ENCODE measurements at places on chromosomes 6 and 20. TPM values are rescaled to one million over a fixed set of nuclear protein-coding genes. Genes with fewer than 3 reads are reported as not detected.

Gene HTR1B
- not detected for total RNA-seq

- no peaks in the 10 kb centered on the region for H3K36me3 ChIP-seq
- DNase-seq: no peak
- H3K4me1 ChIP-seq: no peaks in the 10 kb centered on the region
Observed at GRCh38 chr6:168301648-168302398, 17.8 kb downstream of the DACT2 start.

Gene AARS2
- total RNA-seq: 16.7 TPM

Gene TCP11
- not detected for total RNA-seq

DNA sequence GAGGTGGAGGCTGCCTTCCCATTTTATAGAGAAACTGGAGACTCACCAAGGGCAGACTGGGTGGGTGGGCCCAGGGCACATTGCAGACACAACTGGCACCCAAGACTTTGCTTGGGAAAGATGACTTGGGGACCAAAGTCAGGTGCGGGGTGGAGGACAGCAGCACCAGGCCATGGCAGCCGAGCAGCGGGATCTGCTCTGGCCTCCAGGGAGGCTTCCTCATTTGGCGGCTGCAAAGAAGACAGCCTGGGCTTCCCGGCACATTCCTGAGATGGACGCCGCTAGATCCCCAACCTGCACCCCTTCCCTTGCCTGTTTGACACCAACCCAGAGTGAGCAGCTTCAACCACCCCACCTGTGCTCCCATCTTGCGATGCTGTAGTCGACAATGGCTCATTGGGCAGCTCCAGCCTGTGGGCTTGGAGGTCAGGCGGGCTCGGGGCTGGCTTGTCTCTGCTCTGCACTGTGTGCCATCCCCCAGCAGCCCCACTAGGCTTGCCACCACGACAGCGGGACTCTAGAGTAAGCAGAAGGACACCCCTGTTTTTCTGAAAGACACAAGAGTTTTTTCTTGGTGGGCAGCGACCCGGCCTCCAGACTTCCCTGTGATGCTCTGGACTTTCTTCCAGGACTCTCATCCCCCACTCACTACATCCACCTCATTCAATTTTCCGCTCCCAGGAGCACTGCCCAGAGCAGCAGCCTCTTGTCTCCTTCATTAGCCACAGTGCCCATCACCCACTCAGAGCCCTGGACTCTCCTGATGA, 184.9 kb upstream of the CST7 start:
- no peak overlapping the region for H3K27ac ChIP-seq
- no peaks in the 10 kb centered on the region for H3K27me3 ChIP-seq
- DNase-seq: no peak
- no peaks in the 10 kb centered on the region for H3K36me3 ChIP-seq

DNA sequence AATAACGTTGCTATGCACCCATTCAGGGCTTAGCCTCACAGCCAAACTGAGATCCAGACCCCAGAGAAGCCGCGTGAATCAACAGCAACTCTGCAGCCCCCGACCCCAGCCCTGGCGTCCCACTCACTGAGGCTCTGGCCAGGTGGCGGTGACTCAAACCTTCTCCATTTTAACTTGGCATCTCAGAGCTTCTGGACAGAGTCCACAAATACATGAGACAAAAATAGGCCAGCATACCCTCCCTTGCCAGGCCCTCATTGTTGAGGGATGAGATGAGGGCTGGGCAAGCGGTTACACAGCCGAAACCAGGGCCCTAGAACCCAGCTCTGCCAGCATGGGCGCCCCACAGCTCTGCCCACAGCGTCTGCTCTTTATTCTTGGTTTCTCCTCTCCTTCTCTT, 118.4 kb downstream of the MYLK4 start:
- no peaks in the 10 kb centered on the region for H3K27me3 ChIP-seq
- DNase-seq: no peak
- no peak overlapping the region for H3K4me3 ChIP-seq
- peaks cover 9% of the 10 kb centered on the region for H3K4me1 ChIP-seq

GRCh38 chr6:15239616-15240364, 6.1 kb upstream of the JARID2 start:
- DNase-seq: no peak
- peaks cover 12% of the 10 kb centered on the region for H3K27me3 ChIP-seq
- no peak overlapping the region for H3K4me3 ChIP-seq
- peaks cover 2% of the 10 kb centered on the region for H3K4me1 ChIP-seq

DNA sequence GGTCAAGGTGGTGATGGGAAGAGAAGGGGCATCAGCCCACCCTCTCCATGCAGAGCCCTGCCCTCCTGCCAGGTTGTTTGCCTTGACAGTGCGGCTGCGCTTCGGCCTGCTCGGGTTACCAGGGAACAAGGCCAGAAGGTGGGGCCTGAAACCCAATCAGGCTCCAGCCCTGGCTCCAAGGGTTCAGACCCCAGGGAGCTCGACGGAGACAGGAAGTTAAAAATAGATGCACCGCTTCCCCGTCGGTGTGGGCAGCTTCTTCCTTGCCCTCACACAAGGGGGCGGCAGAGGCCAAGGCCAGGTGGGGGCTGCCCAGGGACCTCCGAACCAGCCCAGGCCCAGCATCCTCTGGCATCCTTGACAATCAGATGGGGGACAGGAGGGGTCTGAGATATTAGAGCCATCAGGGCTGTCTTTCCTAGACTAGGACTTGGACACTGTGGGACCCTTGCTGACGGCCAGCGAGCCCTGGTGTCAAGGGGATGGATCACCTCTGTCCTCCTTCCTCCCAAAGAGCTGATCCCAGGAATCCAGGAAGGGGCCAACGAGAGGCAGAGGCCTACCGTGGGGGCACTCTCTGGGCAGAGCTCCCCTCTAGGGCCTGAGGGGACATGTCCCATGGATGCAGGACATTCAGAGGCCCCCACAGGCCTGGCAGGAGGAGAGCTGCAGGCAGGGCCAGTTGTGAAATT, 65.2 kb downstream of the RIPOR3 start:
- no peak for DNase-seq
- H3K36me3 ChIP-seq: no peaks in the 10 kb centered on the region
- H3K4me3 ChIP-seq: no peak overlapping the region

DNA sequence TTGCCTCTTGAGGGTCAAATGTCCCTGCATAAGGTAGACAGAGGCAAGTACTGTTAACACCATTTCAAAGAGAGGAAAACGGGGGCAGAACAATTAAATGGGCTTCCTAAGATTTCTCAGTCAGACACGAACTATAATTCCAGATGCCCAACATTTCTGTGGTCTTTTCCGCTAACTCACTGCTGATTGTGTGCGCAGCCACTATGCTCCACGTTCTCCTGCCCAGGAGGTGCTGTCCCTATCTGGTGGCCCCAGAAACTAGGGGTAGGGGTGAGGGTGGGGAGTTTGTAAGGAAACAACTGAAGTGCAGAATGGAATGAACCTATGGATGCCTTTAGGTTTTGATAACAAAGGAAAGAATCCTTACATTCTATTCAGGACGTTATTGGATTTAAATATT, 86.1 kb upstream of the BACH2 start:
- H3K27ac ChIP-seq: no peak overlapping the region
- no peaks in the 10 kb centered on the region for H3K27me3 ChIP-seq
- peaks cover 4% of the 10 kb centered on the region for H3K4me1 ChIP-seq
- H3K36me3 ChIP-seq: no peaks in the 10 kb centered on the region

DNA sequence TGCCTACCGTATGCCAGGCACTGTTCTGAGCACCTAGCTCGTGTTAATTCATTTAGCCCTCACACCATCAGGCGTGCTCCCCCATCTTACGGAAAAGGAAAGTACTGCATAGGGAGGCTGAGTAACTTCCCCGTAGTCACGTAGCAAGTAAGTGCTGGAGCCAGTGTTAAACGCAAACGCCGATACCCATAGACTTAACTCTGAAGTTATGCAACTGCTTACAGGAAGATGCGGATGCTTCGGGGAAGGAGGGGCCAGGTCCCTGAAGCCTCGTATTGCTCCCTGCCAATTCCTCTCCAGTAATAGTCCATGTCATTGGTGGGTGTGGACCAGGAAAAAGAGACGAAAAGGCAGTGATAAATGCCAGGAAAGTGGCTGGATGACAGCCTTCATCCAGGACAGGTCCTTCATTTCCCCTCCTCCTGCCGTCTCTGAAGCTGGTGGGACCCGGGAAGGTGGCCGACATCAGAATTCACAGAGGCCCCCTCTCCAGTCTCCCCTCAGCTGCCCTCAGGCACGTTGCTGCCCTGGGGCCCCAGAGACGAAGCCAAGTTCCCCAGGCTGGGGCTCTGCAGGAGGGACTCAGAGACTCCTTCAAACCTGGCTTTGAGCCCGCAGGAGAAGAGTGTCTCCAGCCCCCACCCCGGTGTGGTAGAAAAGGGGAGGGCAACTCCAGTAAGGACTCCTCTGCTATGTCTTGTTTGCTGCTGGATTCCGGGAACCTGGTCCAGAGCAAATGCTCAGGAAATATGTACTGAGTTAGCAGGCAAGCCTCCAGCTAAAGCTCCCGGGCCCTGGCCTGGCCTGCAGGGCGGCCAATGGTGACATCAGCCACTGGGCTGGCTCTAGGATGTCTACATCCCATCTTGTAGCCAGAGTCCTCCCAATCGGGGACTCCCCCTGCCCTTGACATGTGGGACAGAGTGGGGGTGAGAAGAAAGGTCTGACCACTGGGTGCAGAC, 37.8 kb downstream of the RAB44 start:
- no peaks in the 10 kb centered on the region for H3K4me1 ChIP-seq
- H3K4me3 ChIP-seq: no peak overlapping the region
- H3K27me3 ChIP-seq: no peaks in the 10 kb centered on the region
- H3K27ac ChIP-seq: no peak overlapping the region
- peak; percentile 10 for DNase-seq

Gene IMPG1
- total RNA-seq: not detected

DNA sequence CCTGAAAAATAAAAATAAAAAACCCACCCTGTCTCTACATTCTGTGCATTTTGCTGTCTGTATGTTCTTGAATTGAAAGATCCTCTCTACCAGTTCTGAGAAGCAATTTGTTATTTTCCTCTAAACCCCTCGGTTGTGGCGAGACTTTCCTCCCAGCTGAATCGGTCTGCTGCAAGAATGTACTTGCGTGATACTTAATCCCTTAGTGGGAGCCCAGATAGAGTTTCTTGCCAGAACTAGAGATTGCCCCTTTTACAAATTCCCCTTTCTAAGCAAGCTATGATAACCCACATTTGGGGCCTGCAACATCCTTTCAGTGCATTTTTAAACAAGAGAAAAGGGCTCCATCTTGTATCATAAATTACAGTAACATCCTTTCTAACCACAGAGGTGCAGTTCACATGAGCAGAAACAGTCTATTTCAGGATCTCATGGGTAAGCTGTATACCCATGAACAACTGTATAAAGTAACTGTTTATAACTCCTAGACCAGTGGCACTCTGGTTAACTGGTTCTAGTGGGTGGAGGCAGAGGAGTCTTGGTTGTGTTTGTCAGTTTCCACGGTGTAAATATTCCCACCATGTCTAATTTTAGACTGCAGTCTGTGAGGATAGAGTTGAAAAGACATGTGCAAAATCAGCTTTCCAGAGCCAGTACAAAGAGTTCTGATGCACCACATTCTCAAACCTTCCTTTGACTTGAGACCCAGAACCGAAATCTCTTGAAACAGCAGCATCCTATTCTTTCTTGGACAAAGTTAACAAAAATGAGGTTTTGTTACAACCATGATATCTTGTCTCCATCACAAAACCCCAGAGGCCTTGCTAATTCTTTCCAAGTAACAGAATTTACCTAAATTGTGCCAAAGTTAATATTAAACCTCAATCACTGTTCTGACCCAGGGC, 113.1 kb upstream of the ZNF217 start:
- H3K27me3 ChIP-seq: no peaks in the 10 kb centered on the region
- DNase-seq: peak; percentile 41
- no peaks in the 10 kb centered on the region for H3K36me3 ChIP-seq
- H3K4me1 ChIP-seq: peaks cover 32% of the 10 kb centered on the region

DNA sequence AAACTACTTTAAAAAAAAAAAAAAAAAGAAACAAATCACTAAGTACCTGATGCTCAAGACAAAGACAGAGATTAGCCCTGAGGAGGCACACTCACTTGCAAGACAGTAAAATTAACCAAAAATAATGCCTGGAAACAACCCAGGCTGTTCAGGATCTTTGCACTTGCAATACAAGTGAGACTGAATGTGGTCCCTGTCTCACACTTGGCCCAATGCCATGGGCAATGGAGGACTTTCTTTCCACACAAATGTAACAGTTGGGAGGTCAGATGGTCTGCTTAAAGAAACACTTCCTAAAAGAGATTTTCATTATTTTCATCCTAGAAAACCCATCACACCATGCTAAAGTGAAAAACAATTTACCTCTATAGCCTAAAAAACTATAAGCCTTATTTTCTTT, 16.2 kb downstream of the STAU1 start:
- DNase-seq: no peak
- peaks cover 16% of the 10 kb centered on the region for H3K4me1 ChIP-seq
- no peak overlapping the region for H3K27ac ChIP-seq
- peaks cover 3% of the 10 kb centered on the region for H3K36me3 ChIP-seq
- no peaks in the 10 kb centered on the region for H3K27me3 ChIP-seq

GRCh38 chr6:5004373-5005037, 668 bp upstream of the RPP40 start:
- H3K27me3 ChIP-seq: no peaks in the 10 kb centered on the region
- peak overlapping the region; percentile 81 for H3K4me3 ChIP-seq
- DNase-seq: no peak
- no peaks in the 10 kb centered on the region for H3K36me3 ChIP-seq

- H3K27me3 ChIP-seq: peaks cover 32% of the 10 kb centered on the region
- no peak overlapping the region for H3K27ac ChIP-seq
- peaks cover 13% of the 10 kb centered on the region for H3K4me1 ChIP-seq
Observed at GRCh38 chr6:169965657-169966311, 214.4 kb downstream of the ERMARD start.

- H3K4me1 ChIP-seq: no peaks in the 10 kb centered on the region
- H3K27me3 ChIP-seq: no peaks in the 10 kb centered on the region
- H3K27ac ChIP-seq: no peak overlapping the region
- H3K4me3 ChIP-seq: no peak overlapping the region
- peaks cover 35% of the 10 kb centered on the region for H3K36me3 ChIP-seq
- no peak for DNase-seq
Observed at GRCh38 chr6:15504040-15504495, 158.8 kb downstream of the DTNBP1 start.

Gene SRSF12
- total RNA-seq: not detected

Gene APCDD1L
- not detected for total RNA-seq

GRCh38 chr6:3751730-3752530, 417 bp upstream of the PXDC1 start:
- H3K36me3 ChIP-seq: no peaks in the 10 kb centered on the region
- DNase-seq: peak; percentile 44
- H3K27ac ChIP-seq: no peak overlapping the region
- peaks cover 58% of the 10 kb centered on the region for H3K27me3 ChIP-seq
- peak overlapping the region; percentile 31 for H3K4me3 ChIP-seq

DNA sequence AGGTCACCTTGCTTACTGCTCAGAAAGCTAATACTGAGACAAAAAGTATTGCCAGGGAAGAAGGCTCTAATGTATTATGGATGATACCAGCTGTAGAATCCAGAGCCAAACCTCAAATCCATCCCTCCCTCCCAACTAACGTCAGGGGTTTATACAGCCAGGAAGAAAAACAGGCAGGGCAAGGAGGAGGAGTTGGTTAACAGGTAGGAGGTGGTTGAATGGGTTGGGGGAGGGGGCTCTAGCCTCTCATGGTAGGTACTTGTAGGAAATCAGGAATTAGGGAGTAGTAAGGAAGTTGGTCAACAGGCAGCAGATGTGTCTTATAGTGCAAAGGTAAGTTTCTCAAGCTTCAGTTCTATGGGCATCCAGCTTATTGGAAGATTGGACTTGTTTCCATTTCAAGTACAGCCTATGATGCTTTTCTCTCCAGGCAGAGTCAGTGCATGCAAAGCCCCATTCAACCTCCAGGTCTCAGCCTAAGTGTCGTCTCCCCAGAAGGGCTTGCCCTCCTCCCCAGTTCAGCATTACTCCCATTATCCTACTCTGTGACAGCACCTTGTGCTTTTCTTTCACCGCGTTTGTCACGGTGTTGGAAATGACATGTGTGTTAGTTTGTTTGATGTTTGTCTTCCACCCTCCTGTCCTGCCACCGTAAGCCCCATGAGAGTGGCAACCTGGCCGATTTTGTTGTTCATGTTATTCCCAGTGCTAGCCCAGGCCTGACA, 38.1 kb downstream of the PNLDC1 start:
- no peak overlapping the region for H3K27ac ChIP-seq
- H3K4me1 ChIP-seq: peaks cover 24% of the 10 kb centered on the region
- H3K4me3 ChIP-seq: no peak overlapping the region
- peaks cover 3% of the 10 kb centered on the region for H3K27me3 ChIP-seq

Data from T-cell (primary cell).